ENCODE measurements at places on chromosomes 7 and 10. TPM values are rescaled to one million over a fixed set of nuclear protein-coding genes. Genes with fewer than 3 reads are reported as not detected.

The C10orf105 gene
- 0.03 TPM for polyA plus RNA-seq

The TAF3 gene
- 5.8 TPM for polyA plus RNA-seq

The CRYGN gene
- polyA plus RNA-seq = not detected

The RPA3 gene
- 19.6 TPM for polyA plus RNA-seq
